ENCODE measurements at places on chromosomes 6 and 20.

DNA sequence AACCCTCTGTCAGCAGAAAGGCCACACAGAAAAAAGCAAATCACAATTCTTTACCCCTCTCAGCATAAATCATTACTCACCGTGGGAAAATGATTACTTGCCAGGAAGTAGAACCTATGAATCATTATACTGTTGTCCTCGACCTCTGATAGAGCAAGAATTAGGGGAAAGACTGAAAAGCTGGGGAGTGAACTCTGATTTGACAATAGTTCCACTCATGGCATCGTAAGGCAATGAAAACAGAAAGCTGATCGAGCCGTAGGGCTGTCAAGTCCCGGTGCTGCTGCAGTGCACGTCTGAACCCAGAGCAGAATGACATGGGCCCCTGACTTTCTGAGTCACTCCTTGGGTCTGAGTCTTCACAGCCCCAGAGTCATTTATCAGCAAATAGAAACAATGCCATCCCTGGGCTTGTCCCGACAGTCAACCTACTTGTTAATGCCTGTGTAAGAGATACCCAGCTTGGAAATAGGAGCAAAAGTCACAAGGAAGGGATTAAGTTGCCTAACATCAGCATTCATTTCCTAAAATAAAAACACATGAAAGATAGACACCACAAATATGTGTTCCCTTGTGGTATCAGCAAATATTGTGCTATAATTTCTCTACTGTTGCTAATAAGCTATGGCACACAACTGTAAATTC is 224.8 kb upstream of the MARCKS start:
- DNase-seq: peak; percentile 23

- DNase-seq: no peak
Observed at GRCh38 chr6:11972806-11973205, 39.3 kb upstream of the HIVEP1 start.

GRCh38 chr6:4085332-4085700 is 6.4 kb upstream of the FAM217A start:
- no peak for DNase-seq

DNA sequence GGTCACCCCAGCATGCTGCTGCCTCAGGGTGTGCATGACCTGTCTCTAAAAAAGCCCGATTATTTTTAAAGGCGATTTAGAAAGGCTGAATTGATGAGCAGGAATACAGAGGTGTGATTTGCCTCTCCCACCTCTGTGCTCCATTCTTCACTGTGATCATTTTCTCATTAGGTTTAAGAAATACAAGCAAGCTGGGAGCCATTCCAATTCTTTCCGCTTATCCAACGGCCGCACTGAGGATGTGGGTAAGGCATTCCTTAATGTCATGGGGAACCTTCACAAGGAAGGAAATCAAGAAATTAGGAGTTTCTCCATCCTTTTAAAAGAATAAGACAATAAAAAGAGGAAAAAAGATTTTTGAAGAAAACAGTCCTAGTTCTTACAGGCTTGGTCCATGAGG is 55.6 kb upstream of the GNRH2 start:
- DNase-seq: no peak
